Activated T-helper 17 cell treated with anti-CD3 and anti-CD28 coated beads, Interleukin-2, amount 50 U/mL, for 72 hours (primary cell): ENCODE measurements at places on chromosomes 16 and 17.

GRCh38 chr16:77945126-77945525 lies 77.2 kb upstream of the CLEC3A start:
- no peaks in the 10 kb centered on the region for H3K4me1 ChIP-seq
- no peak for ATAC-seq
- no peak overlapping the region for H3K27ac ChIP-seq
- H3K4me3 ChIP-seq, result no peak overlapping the region
- peaks cover 25% of the 10 kb centered on the region for H3K27me3 ChIP-seq

- peaks cover 78% of the 10 kb centered on the region for H3K36me3 ChIP-seq
- no peak overlapping the region for H3K4me3 ChIP-seq
- H3K4me1 ChIP-seq, result peaks cover 7% of the 10 kb centered on the region
Measured at GRCh38 chr16:53872248-53873221, 168.6 kb downstream of the FTO start.

- no peak for ATAC-seq
- no peak overlapping the region for H3K27ac ChIP-seq
- H3K36me3 ChIP-seq, result no peaks in the 10 kb centered on the region
- no peaks in the 10 kb centered on the region for H3K27me3 ChIP-seq
- H3K4me3 ChIP-seq, result no peak overlapping the region
Measured at GRCh38 chr17:72715906-72716572, 376.4 kb downstream of the SLC39A11 start.

- peaks cover 19% of the 10 kb centered on the region for H3K4me1 ChIP-seq
- no peaks in the 10 kb centered on the region for H3K27me3 ChIP-seq
- peak overlapping the region; percentile 85 for H3K4me3 ChIP-seq
- H3K36me3 ChIP-seq, result peaks cover 68% of the 10 kb centered on the region
Measured at GRCh38 chr17:15999974-16000827, 577 bp downstream of the TTC19 start.

GRCh38 chr16:82671741-82672140 lies 45.0 kb downstream of the CDH13 start:
- H3K27me3 ChIP-seq, result no peaks in the 10 kb centered on the region
- no peaks in the 10 kb centered on the region for H3K36me3 ChIP-seq
- ATAC-seq, result no peak

DNA sequence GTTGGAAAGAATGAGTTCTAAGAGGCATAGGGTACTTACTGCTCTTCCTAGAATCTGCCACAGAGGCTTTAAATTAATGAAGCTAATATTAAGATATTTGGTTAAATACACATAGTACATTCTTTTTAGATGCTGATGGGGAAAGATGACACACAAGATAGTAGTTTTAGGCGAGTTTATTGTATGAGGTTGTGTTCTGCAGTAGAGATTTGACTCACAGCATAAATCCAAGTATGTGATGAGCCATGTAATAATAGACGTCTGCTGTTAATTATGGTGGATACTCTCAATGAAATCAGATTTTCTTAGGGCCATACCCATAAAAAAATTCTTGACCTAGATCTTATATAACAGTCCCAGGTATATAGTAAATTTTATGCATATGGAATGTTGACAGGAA lies 8.0 kb downstream of the TNRC6C start:
- no peak for ATAC-seq
- no peak overlapping the region for H3K27ac ChIP-seq
- no peaks in the 10 kb centered on the region for H3K27me3 ChIP-seq
- peaks cover 53% of the 10 kb centered on the region for H3K4me1 ChIP-seq
- H3K36me3 ChIP-seq, result no peaks in the 10 kb centered on the region
- H3K4me3 ChIP-seq, result no peak overlapping the region

- H3K27ac ChIP-seq, result no peak overlapping the region
- peaks cover 66% of the 10 kb centered on the region for H3K36me3 ChIP-seq
- peak; percentile 81 for ATAC-seq
Measured at GRCh38 chr17:60652454-60653247, 25.0 kb upstream of the BCAS3 start.

GRCh38 chr17:78991017-78991738 lies 11.5 kb upstream of the LGALS3BP start:
- peaks cover 71% of the 10 kb centered on the region for H3K36me3 ChIP-seq
- peaks cover 8% of the 10 kb centered on the region for H3K4me1 ChIP-seq
- H3K4me3 ChIP-seq, result no peak overlapping the region

DNA sequence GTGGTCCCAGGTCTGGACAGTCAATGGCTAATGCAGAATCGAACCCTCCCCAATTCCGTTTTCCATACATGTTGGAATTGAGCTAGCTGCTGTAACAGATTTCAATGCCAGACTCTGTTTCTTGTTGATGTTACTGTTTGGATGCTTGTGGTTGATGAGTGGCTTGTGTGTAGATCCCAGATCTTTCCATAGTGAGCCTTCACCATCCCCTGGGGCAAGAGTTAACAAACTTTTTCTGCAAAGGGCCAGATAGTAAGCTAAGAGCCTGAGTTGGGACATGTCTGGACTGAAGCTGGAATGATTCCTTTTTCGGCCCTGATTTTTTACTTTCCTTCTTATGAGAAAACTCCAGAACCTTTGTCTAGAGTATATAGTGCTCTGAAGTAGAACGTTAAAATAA lies 296.3 kb downstream of the CPPED1 start:
- no peak overlapping the region for H3K27ac ChIP-seq
- H3K4me1 ChIP-seq, result no peaks in the 10 kb centered on the region
- no peak overlapping the region for H3K4me3 ChIP-seq
- no peak for ATAC-seq

- no peak overlapping the region for H3K27ac ChIP-seq
- peaks cover 25% of the 10 kb centered on the region for H3K27me3 ChIP-seq
- no peak overlapping the region for H3K4me3 ChIP-seq
- H3K4me1 ChIP-seq, result no peaks in the 10 kb centered on the region
- no peaks in the 10 kb centered on the region for H3K36me3 ChIP-seq
Measured at GRCh38 chr17:79548116-79548515, 62.7 kb downstream of the RBFOX3 start.

DNA sequence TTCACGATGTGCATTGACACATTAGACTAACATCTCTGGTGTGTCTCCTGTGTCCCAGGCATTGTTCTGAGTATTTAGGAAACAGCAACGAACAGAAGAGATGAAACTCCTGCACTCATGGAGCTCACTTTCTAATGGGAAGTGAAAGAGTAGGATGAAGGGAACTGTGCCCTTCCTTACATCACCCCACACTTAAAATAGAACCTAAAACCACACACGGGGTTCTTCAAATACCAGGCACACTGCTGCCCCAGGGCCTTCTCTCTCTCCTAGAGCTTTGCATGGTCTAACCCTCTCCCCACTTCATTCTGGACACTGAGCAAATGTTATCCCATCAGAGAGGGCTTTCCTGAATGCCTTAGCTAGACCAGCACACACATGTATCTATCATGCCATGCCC lies 33.7 kb downstream of the TRIM25 start:
- no peak overlapping the region for H3K4me3 ChIP-seq
- H3K36me3 ChIP-seq, result no peaks in the 10 kb centered on the region
- H3K4me1 ChIP-seq, result peaks cover 4% of the 10 kb centered on the region
- ATAC-seq, result no peak

DNA sequence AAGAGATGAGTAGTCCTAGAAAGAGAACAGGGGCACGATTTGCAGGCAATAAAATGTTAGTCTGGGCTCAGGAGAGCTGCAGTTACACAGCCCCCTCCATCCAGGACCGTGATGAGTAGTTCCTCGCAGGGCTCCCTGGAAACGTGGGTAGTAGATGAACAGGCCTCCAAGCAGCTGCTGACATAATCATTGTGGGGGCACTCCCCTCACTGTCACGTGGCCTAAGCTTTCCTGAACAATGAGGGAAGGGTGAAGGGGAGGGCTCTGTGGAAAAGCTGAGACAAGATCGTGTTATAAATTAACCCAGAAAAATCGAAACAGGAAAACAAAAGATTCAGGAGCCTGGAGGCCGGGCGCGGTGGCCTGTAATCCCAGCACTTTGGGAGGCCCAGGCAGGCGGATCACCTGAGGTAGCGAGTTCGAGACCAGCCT lies 1.3 kb upstream of the PER1 start:
- ATAC-seq, result peak; percentile 28
- peaks cover 6% of the 10 kb centered on the region for H3K36me3 ChIP-seq
- H3K4me3 ChIP-seq, result no peak overlapping the region
- H3K4me1 ChIP-seq, result peaks cover 29% of the 10 kb centered on the region

- ATAC-seq, result no peak
- no peaks in the 10 kb centered on the region for H3K27me3 ChIP-seq
- H3K27ac ChIP-seq, result peak overlapping the region; percentile 85
- peak overlapping the region; percentile 73 for H3K4me3 ChIP-seq
Measured at GRCh38 chr17:80781211-80781610, 210.4 kb upstream of the CHMP6 start.

DNA sequence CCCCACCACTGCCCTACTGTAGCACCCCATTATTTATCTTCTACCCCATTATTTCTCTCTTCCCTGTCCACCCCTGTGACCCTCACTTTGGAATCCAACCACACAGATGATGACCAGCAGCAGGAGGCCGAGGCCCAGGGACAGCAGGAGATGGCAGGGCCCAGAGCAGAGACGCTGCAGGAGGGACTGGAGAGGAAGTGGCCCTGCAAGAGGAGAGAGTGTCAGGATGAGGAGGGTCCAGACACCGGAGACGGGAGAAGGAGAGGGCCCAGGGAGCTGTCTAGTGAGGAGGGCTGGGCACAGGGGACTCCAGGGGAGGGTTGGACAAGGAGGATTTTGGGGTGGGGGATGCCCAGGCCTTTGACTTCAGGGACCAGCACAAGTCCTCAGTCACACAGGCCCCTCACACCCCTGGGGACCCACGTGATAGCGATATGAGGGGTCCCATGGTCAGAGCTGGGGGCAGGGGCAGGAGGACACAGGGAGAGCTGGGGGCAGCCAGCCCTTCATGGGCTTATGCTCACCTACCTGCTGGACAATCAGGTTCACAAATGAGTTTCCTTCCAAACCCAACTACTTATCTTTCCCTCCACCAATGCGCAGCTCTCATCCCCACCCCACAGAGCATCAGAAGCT lies 2.0 kb downstream of the CLEC10A start:
- H3K4me1 ChIP-seq, result peaks cover 12% of the 10 kb centered on the region
- ATAC-seq, result no peak
- H3K4me3 ChIP-seq, result no peak overlapping the region
- H3K27me3 ChIP-seq, result no peaks in the 10 kb centered on the region

DNA sequence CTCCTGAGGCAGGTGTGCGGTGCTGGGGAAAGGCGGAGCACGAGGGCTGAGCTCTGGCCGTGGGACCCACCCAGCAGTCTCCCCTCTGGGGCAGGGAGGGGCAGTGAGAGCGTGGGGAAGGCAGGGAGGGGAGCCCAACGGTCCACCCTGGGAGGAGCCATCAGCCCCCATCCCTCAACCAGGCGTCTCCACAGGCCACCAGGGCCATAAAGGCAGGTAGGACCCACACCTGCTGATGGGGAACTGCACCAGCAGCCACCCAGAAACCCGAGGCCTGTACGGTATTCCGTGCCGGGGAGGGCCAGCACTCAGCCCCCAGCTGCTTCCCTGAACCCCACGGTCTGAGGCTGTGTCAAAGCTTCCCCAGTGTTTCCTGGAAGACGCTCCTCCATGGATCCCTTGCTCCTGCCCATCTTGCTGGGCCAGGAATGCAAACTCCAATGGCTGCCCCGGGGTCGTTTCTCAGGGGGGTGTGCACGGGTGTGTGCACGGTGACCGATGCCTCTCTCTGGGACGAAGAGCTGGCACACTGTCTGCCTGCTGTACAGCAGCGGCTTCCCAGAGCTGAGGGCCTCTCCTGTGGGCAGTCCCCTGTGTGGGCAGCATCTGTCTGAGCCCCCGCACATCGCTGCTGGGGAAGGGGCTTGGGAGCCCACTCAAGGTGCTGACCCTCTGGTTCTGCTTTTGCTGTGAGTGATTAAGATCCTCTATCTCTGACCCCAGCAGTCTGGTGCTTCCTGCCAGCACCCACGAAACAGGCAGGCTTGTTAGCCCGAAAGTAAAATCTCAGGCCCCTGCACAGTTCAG lies 17.2 kb upstream of the METRNL start:
- H3K4me3 ChIP-seq, result no peak overlapping the region
- H3K27ac ChIP-seq, result no peak overlapping the region
- no peaks in the 10 kb centered on the region for H3K36me3 ChIP-seq
- no peak for ATAC-seq
- no peaks in the 10 kb centered on the region for H3K27me3 ChIP-seq
- no peaks in the 10 kb centered on the region for H3K4me1 ChIP-seq

GRCh38 chr16:56695246-56695645 lies 13.0 kb downstream of the MT1X start:
- no peak overlapping the region for H3K27ac ChIP-seq
- H3K36me3 ChIP-seq, result no peaks in the 10 kb centered on the region
- H3K27me3 ChIP-seq, result no peaks in the 10 kb centered on the region
- H3K4me1 ChIP-seq, result no peaks in the 10 kb centered on the region
- no peak overlapping the region for H3K4me3 ChIP-seq

- peaks cover 32% of the 10 kb centered on the region for H3K4me1 ChIP-seq
- no peak overlapping the region for H3K4me3 ChIP-seq
- H3K27me3 ChIP-seq, result peaks cover 8% of the 10 kb centered on the region
- H3K36me3 ChIP-seq, result no peaks in the 10 kb centered on the region
- no peak for ATAC-seq
Measured at GRCh38 chr16:68367030-68367429, 56.2 kb downstream of the PRMT7 start.

GRCh38 chr17:42456223-42457106 lies 2.2 kb upstream of the ATP6V0A1 start:
- peaks cover 7% of the 10 kb centered on the region for H3K36me3 ChIP-seq
- no peak for ATAC-seq
- peak overlapping the region; percentile 0 for H3K27ac ChIP-seq
- peaks cover 31% of the 10 kb centered on the region for H3K4me1 ChIP-seq
- H3K4me3 ChIP-seq, result peak overlapping the region; percentile 97

DNA sequence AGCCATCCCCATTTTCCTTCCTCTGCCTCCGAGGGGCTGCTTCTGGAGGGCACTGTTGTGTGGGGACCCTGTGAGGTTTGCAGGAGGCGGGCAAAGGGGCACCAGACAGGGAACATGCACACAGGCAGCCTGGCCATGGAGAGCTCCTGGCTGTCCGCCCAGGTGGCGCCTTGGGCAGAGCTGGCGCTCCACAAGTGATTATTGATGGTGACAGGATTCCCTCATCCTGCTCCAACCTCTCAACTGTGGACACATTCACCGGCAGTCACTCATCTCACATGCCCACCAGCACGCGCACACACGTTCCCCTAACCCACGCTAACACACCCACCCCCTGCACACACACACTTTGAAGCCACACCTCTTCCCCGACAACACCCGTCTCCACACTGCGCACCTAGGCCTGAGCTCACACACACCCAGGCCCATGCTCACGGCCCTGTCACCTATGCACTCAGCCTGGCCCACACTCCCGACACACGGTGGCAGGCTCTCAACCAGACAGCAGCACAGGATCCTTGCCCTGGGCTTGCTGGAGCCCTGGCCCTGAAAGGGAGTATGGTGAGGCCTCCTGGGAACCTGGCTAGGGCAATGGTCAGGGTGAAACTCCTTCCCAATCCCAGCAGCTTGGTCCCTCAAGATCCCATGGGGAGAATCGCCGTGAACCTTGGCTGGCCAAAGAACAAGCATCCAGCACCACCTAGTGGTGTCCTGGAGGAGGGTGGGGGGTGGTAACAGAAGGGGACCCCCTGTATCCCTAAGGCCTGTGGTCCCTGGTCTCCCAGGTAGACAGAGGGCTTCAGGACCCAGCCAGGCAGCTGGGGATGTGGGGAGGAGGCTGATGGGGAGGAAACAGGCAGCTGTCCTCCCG lies 3.6 kb downstream of the PNMT start:
- H3K4me3 ChIP-seq, result no peak overlapping the region
- H3K27ac ChIP-seq, result no peak overlapping the region
- H3K27me3 ChIP-seq, result peaks cover 13% of the 10 kb centered on the region
- no peaks in the 10 kb centered on the region for H3K36me3 ChIP-seq
- no peak for ATAC-seq
